ENCODE measurements at places on chromosomes 5 and 9.

DNA sequence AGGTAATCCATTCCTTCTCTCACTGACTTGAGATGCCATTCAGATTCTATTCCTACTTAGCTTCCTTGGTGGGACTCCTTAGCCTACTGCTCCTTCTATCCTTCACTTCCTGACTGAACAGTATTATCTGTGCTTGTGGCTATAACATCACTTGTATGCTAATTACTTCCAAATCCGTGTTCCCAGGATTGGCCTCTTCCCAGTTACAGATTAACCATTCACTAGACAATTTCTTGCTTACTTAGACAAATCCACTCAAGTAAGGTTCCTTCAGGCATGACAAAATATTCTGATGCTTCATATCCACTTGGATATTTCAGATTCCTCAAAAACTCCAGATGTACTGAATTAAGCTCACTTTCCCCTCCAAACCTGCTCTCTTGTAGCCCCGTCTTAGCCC lies 18.3 kb downstream of the LIFR start:
- DNase-seq, result no peak

GRCh38 chr9:129336130-129336528 lies 158.1 kb upstream of the IER5L start:
- no peak for DNase-seq

DNA sequence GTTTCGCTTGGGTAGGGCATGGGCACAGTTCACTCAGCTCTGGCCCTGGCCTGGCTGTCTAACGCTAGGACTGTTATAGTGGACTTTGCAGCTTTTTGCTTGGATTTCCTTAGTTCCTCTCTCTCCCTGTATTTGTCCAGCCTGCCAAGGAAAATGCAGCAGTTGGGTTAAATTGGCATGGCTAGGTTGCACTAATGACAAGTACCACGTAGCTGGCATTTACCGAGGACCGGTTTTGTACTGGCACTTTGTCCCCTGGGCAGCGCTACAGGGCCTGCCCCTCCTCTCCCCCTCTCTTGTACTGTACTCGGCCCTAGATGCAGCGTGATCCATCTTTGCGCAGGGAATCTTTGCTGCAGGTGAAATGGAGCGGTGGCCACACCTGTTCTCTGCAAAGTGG lies 2.4 kb downstream of the WDR5 start:
- DNase-seq, result no peak

DNA sequence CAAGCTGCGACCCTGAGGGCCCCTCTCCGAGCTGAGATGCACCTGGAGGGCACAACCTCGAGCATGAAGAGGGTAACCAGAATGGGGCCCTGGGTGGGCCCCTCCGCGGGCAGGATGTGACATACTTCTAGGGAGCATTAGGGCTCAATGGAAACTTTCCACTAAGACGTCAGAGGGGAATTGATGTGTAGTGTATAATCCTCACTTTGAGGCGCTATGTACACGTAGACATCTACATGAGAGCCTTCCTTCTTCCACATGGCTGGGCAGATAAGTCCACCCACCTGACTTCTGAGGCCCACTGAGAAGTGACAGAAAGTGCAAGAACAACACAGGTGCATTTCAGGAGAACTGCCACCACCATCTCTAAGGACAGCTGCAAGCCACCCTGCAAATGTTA lies 61.0 kb downstream of the DAP start:
- no peak for DNase-seq

GRCh38 chr9:91902475-91903125 lies 47.4 kb downstream of the ROR2 start:
- DNase-seq, result no peak

- DNase-seq, result no peak
Observed at GRCh38 chr9:36011379-36011778, 25.3 kb upstream of the RECK start.

All from NCI-H460 (cell line).